ENCODE measurements at places on chromosomes 1 and 21. TPM values are rescaled to one million over a fixed set of nuclear protein-coding genes. Genes with fewer than 3 reads are reported as not detected.
A peak's percentile ranks its signal among the peaks of the same experiment; 100 is the strongest.

DNA sequence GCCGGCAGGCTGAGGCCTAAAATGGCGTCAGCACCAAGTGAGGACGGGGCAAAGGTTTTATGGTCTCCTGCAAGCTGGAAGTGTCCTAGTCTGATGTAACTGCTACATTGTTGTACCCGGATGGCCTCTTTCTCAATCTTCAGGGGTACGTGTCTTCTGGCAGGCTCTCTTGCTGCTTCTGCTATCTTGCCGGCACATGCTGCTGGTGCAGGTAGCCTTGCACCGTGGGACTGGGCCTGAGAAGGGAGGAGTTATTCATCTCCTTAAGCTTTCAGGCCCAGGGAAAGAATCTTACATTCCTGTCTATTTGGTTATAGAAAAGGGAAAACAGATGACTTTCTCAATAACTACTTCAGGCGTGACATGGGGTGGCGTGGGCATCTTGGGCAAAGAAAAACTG, 72.2 kb downstream of the ZNF678 start:
- H3K27ac ChIP-seq, result no peak overlapping the region
- no peaks in the 10 kb centered on the region for H3K36me3 ChIP-seq
- no peak for DNase-seq
- H3K27me3 ChIP-seq, result no peaks in the 10 kb centered on the region
- no peaks in the 10 kb centered on the region for H3K4me1 ChIP-seq

- no peak for DNase-seq
- H3K27ac ChIP-seq, result no peak overlapping the region
- H3K4me3 ChIP-seq, result no peak overlapping the region
- H3K36me3 ChIP-seq, result peaks cover 12% of the 10 kb centered on the region
- H3K4me1 ChIP-seq, result peaks cover 18% of the 10 kb centered on the region
- H3K27me3 ChIP-seq, result no peaks in the 10 kb centered on the region
Measured at GRCh38 chr21:36474591-36474990, 5.3 kb downstream of the CLDN14 start.

GRCh38 chr1:36457691-36458090, 6.5 kb downstream of the MRPS15 start:
- H3K27me3 ChIP-seq, result no peaks in the 10 kb centered on the region
- peaks cover 24% of the 10 kb centered on the region for H3K36me3 ChIP-seq
- no peaks in the 10 kb centered on the region for H3K4me1 ChIP-seq
- DNase-seq, result no peak

DNA sequence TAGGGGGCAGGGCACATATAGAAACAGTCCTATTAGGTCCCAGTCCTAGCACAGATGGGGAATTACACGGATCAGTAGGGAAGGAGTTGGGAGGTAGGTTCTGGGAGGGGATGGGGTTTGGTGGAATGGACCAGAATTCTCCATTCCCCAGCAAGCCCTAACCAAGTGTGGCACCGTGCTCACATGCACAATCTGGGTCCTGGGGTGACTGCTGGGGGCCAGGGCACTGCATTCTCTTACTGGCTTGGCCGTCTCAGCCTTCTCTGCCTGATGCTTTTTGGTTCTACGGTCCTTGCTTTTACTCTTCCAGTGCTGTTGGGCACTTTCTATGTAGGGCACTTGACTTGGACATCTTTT, 53.9 kb downstream of the NENF start:
- H3K27me3 ChIP-seq, result no peaks in the 10 kb centered on the region
- H3K4me1 ChIP-seq, result peaks cover 65% of the 10 kb centered on the region
- H3K27ac ChIP-seq, result peak overlapping the region; percentile 94
- peak overlapping the region; percentile 10 for H3K4me3 ChIP-seq
- H3K36me3 ChIP-seq, result peaks cover 47% of the 10 kb centered on the region

GRCh38 chr1:93692451-93692861, 10.8 kb upstream of the BCAR3 start:
- H3K4me1 ChIP-seq, result no peaks in the 10 kb centered on the region
- H3K36me3 ChIP-seq, result no peaks in the 10 kb centered on the region
- no peak for DNase-seq
- no peaks in the 10 kb centered on the region for H3K27me3 ChIP-seq

DNA sequence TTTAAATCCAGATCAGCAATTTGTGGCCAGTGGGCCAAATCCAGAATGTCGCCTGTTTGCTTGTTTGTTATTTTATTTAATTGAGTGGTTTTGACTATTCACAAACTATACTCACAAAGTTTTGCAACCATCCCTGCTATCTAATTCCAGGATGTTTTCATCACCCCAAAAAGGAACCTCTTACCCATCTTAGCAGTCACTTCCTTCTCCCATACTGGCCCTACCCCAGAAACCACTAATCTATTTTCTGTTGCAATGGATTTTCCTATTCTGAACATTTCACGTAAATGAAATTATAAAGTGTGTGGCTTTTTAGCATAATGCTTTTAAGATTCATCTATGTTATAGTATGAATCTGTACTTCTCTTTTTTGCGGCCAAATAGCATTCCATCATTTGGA, 41.3 kb downstream of the WDTC1 start:
- H3K27ac ChIP-seq, result no peak overlapping the region
- H3K36me3 ChIP-seq, result no peaks in the 10 kb centered on the region
- no peaks in the 10 kb centered on the region for H3K27me3 ChIP-seq
- no peak overlapping the region for H3K4me3 ChIP-seq
- no peak for DNase-seq

DNA sequence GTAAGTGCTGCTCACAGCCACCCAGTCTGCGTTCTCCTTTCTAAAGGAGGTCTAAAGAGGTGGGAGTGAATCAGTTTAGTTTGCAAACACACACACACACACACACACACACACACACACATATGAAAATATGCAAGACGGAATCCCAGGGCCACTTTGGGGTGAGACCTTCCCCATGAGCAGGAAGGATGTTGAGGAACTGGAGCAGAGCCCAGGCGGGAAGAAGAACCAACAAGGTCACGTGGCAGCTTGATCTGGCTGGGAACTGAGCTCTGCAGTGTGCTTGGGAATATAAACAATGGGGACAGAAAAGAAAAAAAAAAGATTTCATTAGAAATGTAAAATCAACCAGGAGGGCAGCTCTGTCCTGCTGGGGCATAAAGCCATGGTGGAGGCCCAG, 32.6 kb downstream of the OR2G3 start:
- DNase-seq, result no peak
- H3K4me3 ChIP-seq, result no peak overlapping the region
- H3K27me3 ChIP-seq, result no peaks in the 10 kb centered on the region
- no peaks in the 10 kb centered on the region for H3K36me3 ChIP-seq
- no peaks in the 10 kb centered on the region for H3K4me1 ChIP-seq

The SLC19A1 gene
- total RNA-seq, result 21.4 TPM

DNA sequence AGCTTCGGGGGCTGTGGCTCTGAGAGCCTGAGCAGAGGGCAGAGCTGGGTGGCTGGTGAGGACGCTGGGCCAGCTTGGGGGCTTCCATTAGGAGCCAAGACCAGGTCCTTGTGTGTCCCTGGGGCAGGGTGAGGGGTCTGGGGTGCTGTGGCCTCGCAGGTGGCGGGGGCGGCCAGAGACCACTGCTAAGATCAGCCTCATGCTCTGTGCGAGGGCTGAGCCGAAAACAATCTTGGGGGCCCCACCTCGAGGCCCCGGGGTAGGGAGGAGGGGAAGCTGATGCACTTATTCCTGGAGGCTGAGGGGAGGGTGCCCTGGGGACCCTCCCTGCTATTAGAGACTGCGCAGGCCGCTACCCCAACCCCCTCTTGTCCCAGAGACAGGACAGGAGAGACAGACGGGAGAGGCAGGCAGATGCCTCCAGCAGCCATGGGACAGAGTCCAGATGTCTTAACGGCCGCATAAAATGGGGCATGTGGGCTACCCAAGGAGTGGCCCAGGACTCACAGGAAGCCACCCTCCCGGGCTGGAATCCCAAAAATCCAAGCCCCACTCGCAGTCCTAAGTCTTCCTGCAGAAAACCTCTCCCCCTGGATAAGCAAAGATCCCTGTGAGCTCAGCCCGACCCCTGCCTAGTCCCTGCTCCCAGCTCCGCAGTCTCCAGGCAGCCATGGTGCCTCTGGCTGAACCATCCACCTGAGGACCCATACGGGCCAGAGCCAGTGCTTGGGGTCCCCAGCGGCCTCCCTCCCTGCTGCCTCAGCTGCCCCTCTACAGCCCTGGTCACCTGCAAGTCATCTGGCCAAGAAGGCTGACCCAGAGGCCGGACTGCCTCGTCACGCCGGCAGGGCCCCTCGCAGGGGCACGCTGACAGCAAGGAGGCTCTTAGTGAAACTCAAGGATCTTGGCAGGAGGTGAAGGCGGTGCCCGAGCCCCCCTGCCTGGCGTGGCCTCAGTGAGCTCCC, 43.6 kb upstream of the COL18A1 start:
- H3K4me1 ChIP-seq, result peaks cover 22% of the 10 kb centered on the region
- H3K36me3 ChIP-seq, result peaks cover 12% of the 10 kb centered on the region
- H3K4me3 ChIP-seq, result no peak overlapping the region
- no peak overlapping the region for H3K27ac ChIP-seq
- no peak for DNase-seq

GRCh38 chr1:153306303-153307220, 6.2 kb downstream of the PGLYRP3 start:
- no peaks in the 10 kb centered on the region for H3K36me3 ChIP-seq
- H3K4me3 ChIP-seq, result no peak overlapping the region
- DNase-seq, result no peak
- H3K4me1 ChIP-seq, result no peaks in the 10 kb centered on the region
- no peak overlapping the region for H3K27ac ChIP-seq

DNA sequence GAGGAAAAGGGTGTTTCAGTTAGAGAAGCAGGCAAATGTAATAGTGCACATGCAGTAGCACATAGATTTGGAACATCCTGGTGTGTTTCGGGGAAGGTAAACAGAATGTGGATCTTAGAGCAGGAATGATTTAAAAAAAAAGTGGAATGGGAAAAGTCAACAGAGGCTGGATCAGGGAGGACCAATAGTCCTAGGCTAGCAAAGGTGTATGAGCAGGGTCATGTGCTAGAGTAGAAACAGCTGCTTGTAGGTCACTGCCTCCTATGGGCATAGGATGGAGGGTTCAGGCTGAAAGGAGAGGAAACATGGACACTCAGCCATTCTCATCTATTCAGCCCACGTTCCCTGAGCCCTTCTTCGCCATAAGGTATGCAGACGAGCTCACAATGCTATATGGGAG, 3.7 kb upstream of the KPNA6 start:
- no peak for DNase-seq
- H3K4me1 ChIP-seq, result peaks cover 13% of the 10 kb centered on the region
- peaks cover 22% of the 10 kb centered on the region for H3K36me3 ChIP-seq
- H3K27ac ChIP-seq, result no peak overlapping the region

GRCh38 chr1:219331424-219331823, 157.7 kb downstream of the LYPLAL1 start:
- no peaks in the 10 kb centered on the region for H3K27me3 ChIP-seq
- H3K36me3 ChIP-seq, result no peaks in the 10 kb centered on the region
- H3K27ac ChIP-seq, result no peak overlapping the region
- no peak overlapping the region for H3K4me3 ChIP-seq
- DNase-seq, result no peak

DNA sequence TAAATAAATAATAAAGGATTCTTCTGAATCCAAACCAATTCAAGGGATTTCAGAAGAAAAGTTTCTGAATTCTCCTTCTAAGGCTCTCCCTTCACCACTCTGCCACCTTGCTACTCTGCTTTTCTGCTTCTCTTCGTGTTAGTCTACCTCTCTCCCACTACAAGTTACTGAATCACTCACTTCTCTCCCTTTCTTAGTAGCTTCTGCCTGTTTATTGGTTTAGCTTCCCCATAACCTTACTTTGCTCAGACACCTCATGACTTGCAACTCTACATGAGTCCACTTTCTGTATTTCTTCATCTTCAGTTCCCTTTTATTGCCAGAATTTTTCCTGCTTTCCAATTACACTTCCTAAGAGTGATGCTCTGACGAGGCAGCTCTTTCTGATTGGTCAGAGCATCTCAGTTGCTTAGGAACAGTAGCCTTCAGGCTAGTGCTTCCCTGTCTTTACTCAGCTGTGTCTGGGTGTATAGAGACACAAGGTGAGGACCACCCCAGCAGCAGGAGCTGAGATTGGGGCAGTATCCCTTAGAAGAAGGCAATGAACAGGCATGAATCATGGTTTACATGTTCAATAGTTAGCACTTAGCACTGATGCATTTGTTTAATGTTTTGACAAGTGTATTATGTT, 144.6 kb downstream of the SLC30A10 start:
- peaks cover 35% of the 10 kb centered on the region for H3K27me3 ChIP-seq
- no peak overlapping the region for H3K27ac ChIP-seq
- H3K36me3 ChIP-seq, result no peaks in the 10 kb centered on the region
- H3K4me1 ChIP-seq, result no peaks in the 10 kb centered on the region

DNA sequence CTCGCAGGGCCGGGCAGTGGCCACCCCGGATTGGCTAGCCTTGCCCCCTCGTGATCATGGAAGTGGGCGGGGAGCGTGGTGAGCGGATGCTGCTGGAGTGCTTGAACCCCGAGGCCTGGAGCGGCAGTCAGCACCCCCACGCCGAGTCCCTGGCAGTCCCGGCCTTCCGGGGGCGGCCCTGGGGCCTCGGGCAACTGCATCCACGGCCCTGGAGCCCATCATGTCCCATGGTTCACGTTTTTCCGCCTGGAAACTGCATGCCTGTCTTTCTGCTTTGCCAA, 45.6 kb downstream of the CDC7 start:
- no peaks in the 10 kb centered on the region for H3K27me3 ChIP-seq
- H3K36me3 ChIP-seq, result no peaks in the 10 kb centered on the region
- no peaks in the 10 kb centered on the region for H3K4me1 ChIP-seq
- DNase-seq, result no peak
- no peak overlapping the region for H3K27ac ChIP-seq

The OR2T4 gene
- total RNA-seq, result not detected

The UMODL1 gene
- 0.22 TPM for total RNA-seq

The RGS7 gene
- 1.3 TPM for total RNA-seq

DNA sequence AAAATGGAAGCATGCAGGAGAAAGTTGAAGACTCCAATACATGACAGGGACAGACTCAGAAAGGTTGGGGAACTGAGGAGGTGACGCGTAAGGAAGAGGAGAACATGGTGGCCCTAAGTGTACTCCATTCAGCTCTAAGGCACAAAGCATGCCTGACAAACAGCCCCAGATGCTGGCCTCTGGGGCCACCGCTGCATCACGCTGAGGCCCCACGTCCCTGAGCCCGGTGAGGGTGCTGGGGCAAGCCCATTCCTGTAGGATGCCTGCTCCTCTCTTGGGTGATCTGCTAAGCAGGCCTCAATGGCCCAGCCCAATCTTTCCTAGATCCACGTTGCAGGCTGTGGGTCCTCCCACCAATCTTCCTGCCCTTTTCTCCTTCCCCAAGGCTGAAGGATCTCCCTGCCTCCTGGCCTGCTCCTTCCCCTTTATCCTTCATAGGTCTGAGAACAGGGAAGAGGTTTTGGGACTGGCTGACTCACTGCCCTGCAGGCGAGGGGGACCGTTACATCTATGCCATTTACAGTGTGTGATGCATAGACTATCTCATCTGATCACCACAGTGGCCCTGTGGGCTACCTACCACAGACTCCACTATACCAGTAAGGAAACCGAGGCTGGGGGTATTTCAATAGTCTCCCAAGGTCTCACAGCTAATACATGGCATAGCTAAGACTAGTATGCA, 16.8 kb upstream of the NID1 start:
- H3K4me3 ChIP-seq, result no peak overlapping the region
- H3K27me3 ChIP-seq, result peaks cover 13% of the 10 kb centered on the region
- H3K36me3 ChIP-seq, result no peaks in the 10 kb centered on the region
- no peak overlapping the region for H3K27ac ChIP-seq
- no peaks in the 10 kb centered on the region for H3K4me1 ChIP-seq
- no peak for DNase-seq

- peaks cover 74% of the 10 kb centered on the region for H3K27me3 ChIP-seq
- no peak within 1 kb of the TSS for H3K27ac ChIP-seq
- peaks cover 9% of the 10 kb centered on the region for H3K4me1 ChIP-seq
- peak; percentile 19 for DNase-seq
Measured at GRCh38 chr1:39671793-39672550, at the start of gene NT5C1A. NT5C1A (minus strand) TSS chr1:39672107; CDS start chr1:39672038, 69 bp downstream.

The ZBTB40 gene
- 17.8 TPM for total RNA-seq

The EVA1C gene
- total RNA-seq, result 1.4 TPM

Measured in Calu3 (cell line).